ENCODE measurements at places on chromosomes 4 and X.

DNA sequence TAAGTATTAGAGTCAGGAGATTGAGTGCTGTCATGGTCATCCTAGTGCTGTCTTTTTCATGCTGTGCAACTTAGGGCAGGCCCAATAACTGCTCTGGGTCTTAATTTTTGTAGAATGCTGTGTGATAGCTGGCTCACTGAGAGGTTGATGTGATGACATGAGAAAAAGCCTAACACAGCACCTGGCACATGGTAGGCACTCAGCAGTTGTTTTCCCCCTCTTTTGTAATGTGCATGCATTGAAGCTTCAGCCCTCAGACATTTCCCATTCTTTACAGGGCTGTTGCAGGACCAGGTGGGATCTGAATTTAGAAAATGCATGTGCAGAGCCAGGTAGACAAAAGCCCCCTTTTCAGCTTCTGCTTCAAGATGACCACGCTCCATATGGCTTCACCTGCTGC lies 44.1 kb upstream of the SOX3 start:
- no peak for DNase-seq

DNA sequence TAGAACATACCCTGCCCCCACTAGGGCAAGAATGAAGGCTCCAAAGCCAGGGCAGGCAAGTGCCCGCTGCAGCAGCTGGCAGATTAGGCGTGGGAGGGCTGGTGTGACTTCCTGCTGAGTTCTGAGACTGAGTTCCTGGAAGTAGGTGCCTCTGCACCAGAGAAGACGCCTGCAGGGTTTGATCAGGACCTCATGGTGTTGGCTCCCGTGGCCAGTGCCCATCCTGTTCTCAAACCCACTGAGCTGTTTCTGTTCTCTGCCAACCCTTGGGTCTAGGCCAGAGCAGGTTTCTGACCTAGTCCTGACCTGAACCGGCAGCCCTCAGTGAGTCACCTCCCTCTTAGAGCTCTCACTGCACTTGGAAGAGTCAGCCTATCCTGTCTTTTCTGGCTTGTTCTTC lies 220.7 kb downstream of the HS6ST2 start:
- no peak for DNase-seq

- no peak for DNase-seq
Observed at GRCh38 chrX:66130469-66130868, 33.6 kb upstream of the HEPH start.

GRCh38 chrX:127276326-127276725 lies 456.8 kb downstream of the PRR32 start:
- no peak for DNase-seq

DNA sequence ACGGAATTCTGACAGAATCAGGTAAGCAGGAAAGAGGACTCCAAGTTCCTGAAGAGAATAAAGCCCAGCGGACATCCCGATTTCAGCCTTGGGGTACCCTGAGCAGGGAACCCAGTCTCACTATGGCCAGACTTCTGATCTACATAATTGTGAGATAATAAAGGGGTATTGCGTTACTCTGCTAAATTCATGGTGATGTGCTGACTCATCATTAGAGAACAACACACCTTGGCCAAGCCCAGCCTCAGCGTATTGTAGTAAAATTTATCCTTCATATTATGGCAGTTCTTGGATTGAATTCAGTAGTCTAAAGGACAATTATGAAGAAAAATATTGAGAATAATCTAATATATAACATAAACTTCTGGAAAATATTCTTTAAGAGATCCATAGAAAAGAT lies 170.2 kb upstream of the MAD2L1 start:
- no peak for DNase-seq

Data from ELF-1 (cell line).